ENCODE measurements at places on chromosomes 5 and 9. TPM values are rescaled to one million over a fixed set of nuclear protein-coding genes. Genes with fewer than 3 reads are reported as not detected.

CNTNAP3B gene
- total RNA-seq: 17.6 TPM

LCN2 gene
- total RNA-seq: 38.5 TPM

DNA sequence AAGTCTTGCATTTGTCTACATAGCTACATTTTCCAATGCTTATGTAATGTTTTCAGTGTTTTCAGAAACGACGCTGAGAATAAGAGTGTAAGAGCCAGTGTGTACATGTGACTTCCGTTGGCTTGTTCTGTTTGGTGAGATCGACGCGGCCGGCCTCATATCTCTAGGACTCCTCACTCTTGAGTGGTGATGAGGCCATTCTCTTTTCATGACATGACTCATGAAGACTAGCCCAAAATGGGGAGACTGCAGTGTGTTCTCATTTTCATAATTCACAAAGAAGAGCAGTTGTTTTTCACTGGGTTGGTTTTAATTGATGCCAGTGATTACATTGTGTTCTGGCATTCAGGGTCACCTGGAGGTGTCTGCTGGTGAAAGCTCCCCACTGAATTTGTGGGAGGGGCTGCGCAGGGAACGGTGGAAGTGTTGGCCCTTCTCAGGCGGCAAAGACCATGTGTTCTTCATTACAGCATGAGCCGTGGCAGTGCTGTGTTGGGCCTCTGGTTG lies 131.5 kb upstream of the OTULINL start:
- H3K36me3 ChIP-seq: no peaks in the 10 kb centered on the region
- H3K27me3 ChIP-seq: no peaks in the 10 kb centered on the region
- peak overlapping the region; percentile 79 for H3K27ac ChIP-seq
- no peaks in the 10 kb centered on the region for H3K4me1 ChIP-seq
- H3K4me3 ChIP-seq: no peak overlapping the region

- H3K27me3 ChIP-seq: no peaks in the 10 kb centered on the region
- no peak overlapping the region for H3K27ac ChIP-seq
- no peaks in the 10 kb centered on the region for H3K4me1 ChIP-seq
- H3K36me3 ChIP-seq: no peaks in the 10 kb centered on the region
- no peak overlapping the region for H3K4me3 ChIP-seq
- DNase-seq: no peak
Observed at GRCh38 chr5:119966028-119966427, 336.7 kb downstream of the FAM170A start.

DNA sequence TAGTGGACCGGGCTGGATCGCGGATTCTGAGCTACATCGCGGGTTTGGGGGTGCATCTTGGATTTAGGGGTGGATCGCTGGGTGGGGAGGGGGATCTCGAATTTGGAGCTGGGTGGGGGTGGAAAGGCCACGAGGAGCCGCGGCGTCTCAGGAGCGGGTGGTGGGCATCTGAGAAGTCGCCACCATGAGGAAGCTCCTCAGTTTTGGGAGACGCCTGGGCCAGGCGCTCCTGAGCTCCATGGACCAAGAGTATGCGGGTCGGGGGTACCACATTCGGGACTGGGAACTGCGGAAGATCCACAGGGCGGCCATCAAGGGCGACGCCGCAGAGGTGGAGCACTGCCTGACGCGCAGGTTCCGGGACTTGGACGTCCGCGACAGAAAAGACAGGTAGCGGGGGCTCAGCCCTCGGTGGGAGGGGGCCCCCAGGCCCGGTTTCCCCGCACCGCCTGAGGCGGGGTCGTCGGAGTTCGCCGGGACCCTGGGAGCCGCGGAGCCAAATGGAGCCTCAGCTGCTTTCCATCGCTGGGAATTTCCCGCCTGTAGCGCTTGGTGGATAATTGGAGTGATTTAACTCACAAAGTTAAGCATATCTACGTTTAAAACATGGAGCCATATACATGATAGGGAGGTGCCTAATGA lies 376 bp downstream of the ANKRD18B start:
- H3K4me3 ChIP-seq: peak overlapping the region; percentile 47
- no peaks in the 10 kb centered on the region for H3K36me3 ChIP-seq
- no peak for DNase-seq
- peaks cover 15% of the 10 kb centered on the region for H3K27me3 ChIP-seq
- no peaks in the 10 kb centered on the region for H3K4me1 ChIP-seq
